Chondrocyte (in vitro differentiated cells): ENCODE measurements at places on chromosomes 7 and 10. TPM values are rescaled to one million over a fixed set of nuclear protein-coding genes. Genes with fewer than 3 reads are reported as not detected.

GRCh38 chr7:28629216-28629842, 217.0 kb downstream of the CREB5 start:
- DNase-seq, result no peak

DNA sequence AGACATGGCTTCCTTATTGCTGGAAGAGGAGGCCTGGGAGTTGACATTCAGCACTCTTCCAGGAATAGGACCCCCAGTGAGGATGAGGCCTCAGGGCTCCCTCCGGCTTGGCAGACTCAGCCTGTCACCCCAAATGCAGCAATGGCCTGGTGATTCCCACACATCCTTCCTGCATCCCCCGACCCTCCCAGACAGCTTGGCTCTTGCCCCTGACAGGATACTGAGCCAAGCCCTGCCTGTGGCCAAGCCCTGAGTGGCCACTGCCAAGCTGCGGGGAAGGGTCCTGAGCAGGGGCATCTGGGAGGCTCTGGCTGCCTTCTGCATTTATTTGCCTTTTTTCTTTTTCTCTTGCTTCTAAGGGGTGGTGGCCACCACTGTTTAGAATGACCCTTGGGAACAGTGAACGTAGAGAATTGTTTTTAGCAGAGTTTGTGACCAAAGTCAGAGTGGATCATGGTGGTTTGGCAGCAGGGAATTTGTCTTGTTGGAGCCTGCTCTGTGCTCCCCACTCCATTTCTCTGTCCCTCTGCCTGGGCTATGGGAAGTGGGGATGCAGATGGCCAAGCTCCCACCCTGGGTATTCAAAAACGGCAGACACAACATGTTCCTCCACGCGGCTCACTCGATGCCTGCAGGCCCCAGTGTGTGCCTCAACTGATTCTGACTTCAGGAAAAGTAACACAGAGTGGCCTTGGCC, 4.3 kb downstream of the PGAM2 start:
- DNase-seq, result peak; percentile 58

DNA sequence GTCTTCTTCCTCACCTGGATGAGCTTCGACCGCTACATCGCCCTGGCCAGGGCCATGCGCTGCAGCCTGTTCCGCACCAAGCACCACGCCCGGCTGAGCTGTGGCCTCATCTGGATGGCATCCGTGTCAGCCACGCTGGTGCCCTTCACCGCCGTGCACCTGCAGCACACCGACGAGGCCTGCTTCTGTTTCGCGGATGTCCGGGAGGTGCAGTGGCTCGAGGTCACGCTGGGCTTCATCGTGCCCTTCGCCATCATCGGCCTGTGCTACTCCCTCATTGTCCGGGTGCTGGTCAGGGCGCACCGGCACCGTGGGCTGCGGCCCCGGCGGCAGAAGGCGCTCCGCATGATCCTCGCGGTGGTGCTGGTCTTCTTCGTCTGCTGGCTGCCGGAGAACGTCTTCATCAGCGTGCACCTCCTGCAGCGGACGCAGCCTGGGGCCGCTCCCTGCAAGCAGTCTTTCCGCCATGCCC, 4.3 kb downstream of the GPER1 start:
- DNase-seq, result no peak

DNA sequence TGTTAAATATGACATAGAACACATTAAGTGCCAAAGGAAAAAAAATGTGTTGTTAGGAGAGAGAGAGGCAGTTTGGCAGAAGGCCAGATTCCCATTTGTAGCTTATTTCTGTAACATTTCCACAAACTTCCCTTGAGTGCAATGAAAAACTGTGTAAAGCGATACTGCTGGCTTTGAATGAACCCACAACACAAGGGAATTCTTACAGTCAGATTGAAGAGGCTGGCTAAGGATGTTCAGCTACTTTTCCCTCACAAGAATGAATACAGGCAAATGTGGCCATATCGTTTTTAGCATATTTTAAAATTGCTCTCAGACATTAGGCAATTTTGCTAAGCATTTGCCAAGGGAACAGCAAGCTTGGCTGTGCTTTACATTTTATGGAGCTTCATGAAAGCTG, 614.1 kb upstream of the FZD8 start:
- DNase-seq, result no peak

DNA sequence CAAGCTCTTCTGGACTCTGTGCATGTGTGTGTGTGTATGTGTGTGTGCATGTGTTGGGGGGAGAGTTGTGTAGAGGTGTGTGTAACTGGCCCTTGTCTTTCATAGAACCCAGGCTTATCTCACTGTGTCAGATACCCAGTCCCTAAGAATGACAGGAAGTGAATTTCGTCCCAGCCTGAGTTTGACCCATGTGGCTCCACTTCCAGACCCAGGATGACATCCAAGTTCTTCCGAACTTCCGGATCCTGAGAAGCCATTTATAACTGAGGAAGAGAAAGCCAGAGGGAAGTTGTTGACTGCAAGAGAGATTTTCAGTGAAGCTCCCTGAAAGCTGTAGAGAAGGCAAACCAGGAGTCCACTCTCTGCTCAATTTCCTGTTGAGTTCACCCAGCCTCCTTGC, 53.2 kb downstream of the ADRB1 start:
- DNase-seq, result no peak

DNA sequence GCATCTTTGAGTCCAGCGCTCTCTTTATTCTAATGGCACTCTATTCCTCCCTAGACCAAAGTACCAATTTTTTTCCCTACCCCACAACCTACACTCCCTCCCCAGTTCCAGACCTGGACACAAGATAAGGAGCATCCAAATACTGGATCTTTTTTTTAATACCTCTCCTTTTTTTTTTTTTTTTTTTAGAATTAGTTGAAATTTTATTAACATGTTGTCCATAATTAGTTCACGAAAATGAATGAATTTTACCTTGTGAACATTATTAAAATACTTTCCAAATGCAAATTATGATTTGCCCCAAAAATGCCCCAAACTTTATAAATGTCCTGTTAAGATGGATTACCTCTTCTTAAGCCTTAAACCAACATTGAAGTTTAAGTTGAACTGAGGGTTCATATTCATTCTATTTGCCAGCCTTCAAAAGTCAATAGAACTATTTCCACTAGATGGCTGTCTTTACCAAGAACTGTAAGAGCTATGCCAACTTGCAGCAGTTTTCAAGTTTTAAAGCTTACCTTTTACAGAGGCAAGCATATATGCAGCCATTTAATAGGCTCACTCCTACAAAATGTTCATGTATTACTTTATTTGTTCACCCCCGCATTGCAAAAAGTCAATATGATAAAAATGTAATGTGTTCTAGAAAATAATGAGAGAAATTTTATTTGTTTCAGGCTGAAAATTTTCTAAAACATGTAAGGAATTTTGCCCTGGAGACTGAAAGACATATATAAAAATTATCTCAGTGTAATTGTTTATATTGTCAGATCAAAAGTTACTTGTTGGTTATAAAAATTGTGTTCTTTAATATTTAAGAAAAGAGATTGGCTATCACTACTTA, 39.7 kb upstream of the TNKS2 start:
- no peak for DNase-seq

GRCh38 chr7:19442016-19442785, 266.6 kb downstream of the POLR1F start:
- DNase-seq, result no peak

DNA sequence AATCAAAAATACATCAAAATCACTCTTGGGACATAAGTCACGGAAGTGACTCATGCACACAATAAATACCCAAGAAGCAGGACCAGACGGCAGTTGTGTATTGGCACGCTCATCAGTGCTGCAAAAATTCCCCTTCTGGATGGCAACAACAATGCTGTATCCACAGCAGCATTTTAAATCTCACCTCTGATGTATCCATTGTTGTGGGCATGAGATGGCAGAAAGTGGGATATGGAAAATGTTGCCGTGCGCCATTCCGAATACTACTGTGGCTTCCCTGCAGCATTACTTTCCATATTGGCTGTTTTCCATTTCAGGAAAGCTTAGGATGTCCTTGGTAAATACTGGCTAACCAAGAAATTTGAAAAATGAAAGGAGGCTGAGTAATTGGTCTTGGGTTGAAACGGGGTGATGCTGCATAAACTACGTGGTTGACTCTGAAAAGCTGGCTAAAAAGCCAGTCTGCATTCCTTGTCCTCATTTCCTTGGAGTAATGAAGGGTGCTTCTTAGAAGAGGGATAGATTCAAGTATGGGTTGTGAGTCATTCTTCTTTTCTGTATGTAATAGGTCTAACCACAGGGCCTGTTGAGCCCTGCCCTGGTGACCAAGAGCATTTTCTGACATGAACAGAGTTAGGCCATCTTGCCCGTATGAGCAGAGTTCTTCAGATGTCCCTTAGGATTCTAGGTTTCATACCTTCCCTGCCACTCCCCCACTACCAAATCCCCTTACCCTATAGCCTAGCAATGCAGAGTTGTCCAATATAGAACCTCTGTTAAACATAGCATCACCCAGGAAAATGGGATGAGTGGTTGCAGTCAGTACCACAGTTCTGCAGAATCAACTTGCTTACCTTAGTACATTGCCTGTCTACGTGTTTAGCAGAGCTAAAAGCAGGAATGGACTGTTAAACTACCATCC, 36.3 kb upstream of the TOMM7 start:
- no peak for DNase-seq

The CALML5 gene
- not detected in 3 replicates for total RNA-seq

The MYH16 gene
- not detected in 3 replicates for total RNA-seq

The LRRC4 gene
- 0.23 to 0.94 TPM (median 0.32 TPM) in 3 replicates for total RNA-seq

The GNB2 gene
- 191 to 204 TPM (median 202 TPM) in 3 replicates for total RNA-seq

The PSD gene
- 3.0 to 4.0 TPM (median 4.0 TPM) in 3 replicates for total RNA-seq

The SUFU gene
- total RNA-seq, result 14.5 to 15.5 TPM (median 15.5 TPM) in 3 replicates
